Fibroblast of mammary gland (primary cell): ENCODE measurements at places on chromosomes 3 and 15.

DNA sequence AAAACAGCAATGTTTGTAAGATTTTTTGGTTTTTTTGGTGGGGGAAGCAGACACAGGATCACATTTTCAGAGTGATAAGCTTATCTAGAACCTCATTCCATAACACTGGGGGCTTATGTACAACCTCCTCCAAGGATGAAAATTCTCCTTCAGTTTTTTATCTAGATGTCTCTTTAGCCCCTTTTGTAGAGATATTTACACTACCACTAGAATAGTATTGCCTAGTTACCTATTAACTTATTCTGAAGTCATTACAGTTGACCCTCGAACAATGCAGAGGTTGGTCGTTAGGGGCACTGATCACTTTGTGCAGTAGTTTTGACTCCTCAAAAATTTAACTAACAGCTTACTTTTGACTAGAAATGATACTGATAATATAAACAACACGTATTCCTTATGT, 32.8 kb downstream of the IFT57 start:
- DNase-seq = no peak

DNA sequence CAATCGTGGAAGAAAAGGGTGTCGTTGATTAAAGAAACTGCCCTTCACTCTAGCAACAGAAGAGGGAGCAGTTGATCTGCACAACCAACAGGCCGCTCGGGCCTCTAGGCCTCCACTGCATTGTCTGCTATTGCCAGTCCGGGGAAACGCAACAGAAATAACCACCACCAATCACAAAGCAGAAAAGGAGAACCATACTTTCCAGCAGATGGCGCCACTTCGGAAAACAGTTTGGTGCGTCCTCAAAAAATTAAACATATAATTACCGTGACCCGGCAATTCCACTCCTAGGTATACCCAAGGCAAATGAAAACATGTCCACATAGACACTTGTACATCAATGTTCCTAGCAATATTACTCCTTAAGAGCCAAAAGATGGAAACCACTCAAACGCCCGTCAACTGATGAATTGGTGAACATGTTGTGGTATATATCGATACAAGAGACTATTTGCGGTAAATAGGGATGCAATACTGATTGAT, 154.1 kb downstream of the TJP1 start:
- DNase-seq = peak; percentile 89

GRCh38 chr3:156606729-156607128, 51.8 kb upstream of the SSR3 start:
- peak; percentile 11 for DNase-seq

GRCh38 chr3:188796122-188796631, 375.6 kb upstream of the TPRG1 start:
- peak; percentile 98 for DNase-seq

GRCh38 chr3:143819890-143820289, 28.4 kb downstream of the SLC9A9 start:
- no peak for DNase-seq

DNA sequence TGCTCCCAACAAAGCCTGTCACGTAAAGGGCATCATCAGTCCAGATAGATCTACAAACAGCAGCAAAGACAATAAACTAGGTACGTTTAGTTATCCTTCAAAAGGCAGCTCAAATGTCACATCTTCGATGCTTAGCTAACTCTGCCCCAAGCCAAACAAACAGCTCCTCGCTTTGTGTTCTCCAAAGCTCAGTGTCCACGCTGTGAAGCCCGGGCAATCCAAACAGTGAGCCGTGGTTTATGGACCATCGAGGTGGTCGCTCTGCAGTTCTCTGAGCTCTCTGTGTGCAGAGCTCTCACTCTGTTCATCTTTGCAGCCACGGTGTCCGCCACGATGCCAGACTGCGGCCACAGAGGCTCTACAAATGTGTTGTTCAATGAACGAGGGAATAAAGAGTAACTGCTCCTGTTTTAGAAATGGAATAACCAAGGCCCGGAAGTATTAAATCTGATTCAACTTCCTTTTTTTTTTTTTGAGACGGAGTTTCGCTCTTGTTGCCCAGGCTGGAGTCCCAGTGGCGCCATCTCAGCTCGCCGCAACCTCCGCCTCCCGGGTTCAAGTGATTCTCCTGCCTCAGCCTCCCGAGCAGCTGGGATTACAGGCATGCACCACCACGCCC, 117.2 kb upstream of the FAM174B start:
- DNase-seq = no peak

- DNase-seq = peak; percentile 35
These were observed at the start of gene SEMA3F for GRCh38 chr3:50154840-50155490. SEMA3F (plus strand) TSS chr3:50155324; CDS start chr3:50159623, 4,299 bp downstream.
